Testis (tissue), 5 donors: ENCODE measurements at places on chromosomes 7 and 10. TPM values are rescaled to one million over a fixed set of nuclear protein-coding genes. Genes with fewer than 3 reads are reported as not detected.

GRCh38 chr7:32070051-32070405 lies 179 bp downstream of the PDE1C start:
- H3K27me3 ChIP-seq, result no peaks in the 10 kb centered on the region
- peak overlapping the region; percentile 37 for H3K4me3 ChIP-seq
- H3K36me3 ChIP-seq, result no peaks in the 10 kb centered on the region
- no peak for DNase-seq

- H3K36me3 ChIP-seq, result no peaks in the 10 kb centered on the region
- H3K4me3 ChIP-seq, result no peak overlapping the region
- no peaks in the 10 kb centered on the region for H3K27me3 ChIP-seq
- no peaks in the 10 kb centered on the region for H3K4me1 ChIP-seq
- DNase-seq, result no peak
Observed at GRCh38 chr10:78475437-78475836, 441.8 kb downstream of the RPS24 start.

DNA sequence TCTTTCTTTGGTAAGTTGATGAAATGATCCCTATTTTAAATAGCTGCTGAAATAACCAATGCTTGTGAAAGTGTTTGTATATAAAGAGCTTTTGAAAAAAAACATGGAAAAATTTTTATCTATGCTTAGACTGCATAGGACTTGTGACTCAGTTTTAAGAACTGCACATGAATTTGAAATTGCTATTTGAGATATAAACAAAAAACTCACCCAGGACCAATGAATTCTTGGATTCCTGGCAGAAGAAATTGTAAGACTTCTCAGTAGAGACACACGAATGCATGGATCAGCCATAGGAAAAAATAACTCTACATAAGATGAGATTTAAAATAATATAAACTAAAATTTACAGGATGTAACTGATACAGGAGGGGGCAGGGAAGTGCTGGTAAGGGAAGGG lies 278.8 kb upstream of the SORCS1 start:
- H3K27ac ChIP-seq, result no peak overlapping the region
- no peaks in the 10 kb centered on the region for H3K36me3 ChIP-seq
- no peak for DNase-seq
- H3K4me3 ChIP-seq, result no peak overlapping the region
- no peaks in the 10 kb centered on the region for H3K4me1 ChIP-seq

- no peaks in the 10 kb centered on the region for H3K27me3 ChIP-seq
- peak; percentile 45 for DNase-seq
- no peaks in the 10 kb centered on the region for H3K36me3 ChIP-seq
- H3K4me1 ChIP-seq, result no peaks in the 10 kb centered on the region
- H3K4me3 ChIP-seq, result peak overlapping the region; percentile 72
Observed at GRCh38 chr10:59708816-59709394, 745 bp downstream of the SLC16A9 start.

- no peak for DNase-seq
- no peak overlapping the region for H3K27ac ChIP-seq
- no peaks in the 10 kb centered on the region for H3K4me1 ChIP-seq
- no peaks in the 10 kb centered on the region for H3K27me3 ChIP-seq
- no peaks in the 10 kb centered on the region for H3K36me3 ChIP-seq
Observed at GRCh38 chr10:97376413-97376812, 24.7 kb downstream of the RRP12 start.

- no peak for DNase-seq
- H3K4me3 ChIP-seq, result no peak overlapping the region
- no peaks in the 10 kb centered on the region for H3K4me1 ChIP-seq
- H3K36me3 ChIP-seq, result no peaks in the 10 kb centered on the region
- peak overlapping the region; percentile 40 for H3K27ac ChIP-seq
- H3K27me3 ChIP-seq, result no peaks in the 10 kb centered on the region
Observed at GRCh38 chr7:15475808-15476530, 85.8 kb downstream of the AGMO start.

GRCh38 chr7:108340856-108341411 lies 115.3 kb downstream of the NRCAM start:
- no peaks in the 10 kb centered on the region for H3K36me3 ChIP-seq
- H3K4me1 ChIP-seq, result no peaks in the 10 kb centered on the region
- no peak overlapping the region for H3K4me3 ChIP-seq
- no peak overlapping the region for H3K27ac ChIP-seq

- no peaks in the 10 kb centered on the region for H3K27me3 ChIP-seq
- H3K4me3 ChIP-seq, result no peak overlapping the region
- no peaks in the 10 kb centered on the region for H3K36me3 ChIP-seq
- no peak for DNase-seq
Observed at GRCh38 chr7:2106924-2107323, 125.8 kb downstream of the MAD1L1 start.

DNA sequence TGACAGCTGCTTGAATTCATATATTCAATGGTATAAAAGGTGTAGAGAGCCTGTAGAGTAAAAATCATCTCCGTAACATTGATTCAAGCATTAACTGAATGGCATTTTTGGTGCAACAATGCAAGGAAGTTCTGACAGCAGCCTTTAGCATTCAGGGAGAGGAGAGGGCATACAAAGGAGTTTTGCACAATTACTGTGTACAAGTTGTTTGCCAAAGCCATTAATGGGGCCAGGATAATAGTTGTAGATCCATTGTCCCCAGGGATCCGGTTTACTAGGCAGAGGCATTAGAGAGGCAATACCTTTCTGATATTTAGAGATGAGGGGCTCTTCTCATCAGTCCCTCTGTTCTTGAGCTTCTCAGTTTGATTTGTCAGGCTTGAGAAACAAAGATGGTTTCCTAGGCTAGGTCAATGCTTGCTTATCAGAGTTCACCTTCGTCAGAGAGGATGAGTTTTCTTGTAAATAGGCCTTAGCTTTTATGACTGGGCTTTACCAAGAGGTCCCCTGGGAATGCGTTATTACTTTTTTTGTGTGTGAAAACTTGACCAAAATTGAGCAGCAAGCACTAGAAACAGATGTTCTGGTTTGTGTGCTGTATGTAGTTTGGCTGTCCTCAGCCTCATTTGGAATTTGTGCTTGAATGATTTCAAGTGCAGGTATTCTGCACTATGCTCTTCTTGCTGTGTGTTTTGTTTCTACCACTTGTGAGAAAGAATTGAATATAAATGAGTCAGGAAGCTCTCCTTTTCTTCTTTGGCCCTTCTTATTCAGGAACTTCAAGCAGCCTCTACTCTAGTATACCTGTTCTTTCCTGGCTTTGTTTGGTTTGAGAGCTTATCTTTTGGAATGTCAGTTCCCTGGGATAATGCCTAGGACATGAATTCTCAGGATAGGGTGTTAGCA lies 32.0 kb downstream of the SND1 start:
- no peak for DNase-seq
- H3K27ac ChIP-seq, result no peak overlapping the region
- no peak overlapping the region for H3K4me3 ChIP-seq
- H3K4me1 ChIP-seq, result no peaks in the 10 kb centered on the region

DNA sequence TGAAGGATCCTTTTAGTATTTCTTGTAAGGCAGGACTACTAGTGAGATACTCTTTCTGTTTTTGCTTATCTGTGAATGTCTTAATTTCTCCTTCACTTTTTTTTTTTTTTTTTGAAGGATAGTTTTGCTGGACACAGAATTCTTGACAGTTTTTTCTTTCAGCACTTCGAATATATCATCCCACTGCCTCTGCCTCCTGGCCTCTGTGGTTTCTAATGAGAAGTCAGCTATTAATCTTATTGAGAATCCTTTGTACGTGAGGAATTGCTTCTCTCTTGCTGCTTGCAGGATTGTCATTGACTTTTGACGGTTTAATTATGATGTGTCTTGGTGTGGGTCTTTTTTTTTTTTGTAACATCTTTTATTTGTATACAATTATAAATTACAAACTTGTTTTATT lies 12.6 kb upstream of the WAC start:
- no peaks in the 10 kb centered on the region for H3K4me1 ChIP-seq
- H3K36me3 ChIP-seq, result no peaks in the 10 kb centered on the region
- H3K27me3 ChIP-seq, result no peaks in the 10 kb centered on the region
- H3K4me3 ChIP-seq, result no peak overlapping the region

DNA sequence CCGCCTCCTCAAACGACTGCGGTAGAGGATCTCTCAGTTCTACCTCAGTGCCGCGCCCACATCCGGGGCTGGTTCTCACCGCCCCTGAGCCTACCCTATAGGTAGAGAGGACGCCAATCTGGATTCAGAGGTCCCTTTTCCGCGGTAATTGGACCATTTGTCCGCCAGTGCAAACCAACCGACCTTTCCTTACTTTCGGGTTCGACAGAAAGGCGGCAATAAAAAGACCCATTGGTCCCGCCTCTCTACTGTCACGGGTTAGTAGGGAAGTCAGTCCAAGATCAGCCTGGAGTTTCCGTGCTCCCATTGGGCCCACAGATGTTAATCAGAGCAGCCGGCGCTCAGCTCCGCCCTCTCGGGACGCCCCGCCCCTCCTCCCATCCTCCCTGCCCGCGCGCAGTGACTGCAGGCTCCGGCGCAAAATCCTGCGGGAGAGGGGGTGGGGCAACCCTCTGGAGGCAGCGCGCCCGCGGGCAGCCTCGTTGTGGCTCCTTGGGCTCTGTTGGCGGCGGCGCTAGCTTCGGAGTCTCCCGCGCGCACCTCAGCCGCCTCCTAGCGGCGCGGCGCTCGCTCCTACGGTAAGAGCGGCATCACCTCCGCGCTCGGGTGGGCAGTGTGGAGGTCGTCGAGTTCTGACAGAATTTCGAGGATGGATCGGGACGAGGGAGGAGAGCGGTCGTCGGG lies at the start of the genes PHTF2 and TMEM60:
TSS of gene PHTF2 (plus strand) at position 380 of the 684 bp plus-strand sequence.
TSS of gene TMEM60 (minus strand) at position 41 of the 684 bp plus-strand sequence. CDS start 4,061 bp downstream, outside the sequence.
- H3K36me3 ChIP-seq, result no peaks in the 10 kb centered on the region
- peak within 1 kb of the TSS; percentile 94 for H3K4me3 ChIP-seq
- no peaks in the 10 kb centered on the region for H3K27me3 ChIP-seq
- peak; percentile 100 for DNase-seq
- H3K27ac ChIP-seq, result peak within 1 kb of the TSS; percentile 94
- peaks cover 8% of the 10 kb centered on the region for H3K4me1 ChIP-seq

DNA sequence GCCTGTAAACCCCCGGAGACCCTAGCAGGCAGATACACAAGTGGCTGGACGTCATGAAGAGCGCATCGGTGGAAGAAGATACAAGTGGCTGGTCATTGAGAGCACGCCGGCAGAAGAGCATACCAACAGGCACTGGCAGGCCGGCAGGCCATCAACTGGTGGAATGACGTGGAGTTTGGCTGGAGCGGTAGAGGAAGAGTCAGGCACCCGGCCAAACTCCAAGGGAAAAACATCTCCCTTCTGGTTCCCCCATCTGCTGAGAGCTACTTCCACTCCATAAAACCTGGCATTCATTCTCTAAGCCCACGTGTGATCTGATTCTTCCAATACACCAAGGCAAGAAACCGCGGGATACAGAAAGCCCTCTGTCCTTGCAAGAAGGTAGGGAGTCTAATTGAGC lies 113.4 kb upstream of the NPSR1 start:
- H3K4me3 ChIP-seq, result no peak overlapping the region
- H3K27me3 ChIP-seq, result no peaks in the 10 kb centered on the region
- H3K36me3 ChIP-seq, result no peaks in the 10 kb centered on the region
- no peaks in the 10 kb centered on the region for H3K4me1 ChIP-seq

GRCh38 chr7:90892213-90892612 lies 296.1 kb downstream of the CDK14 start:
- H3K36me3 ChIP-seq, result no peaks in the 10 kb centered on the region
- DNase-seq, result no peak
- H3K27ac ChIP-seq, result no peak overlapping the region
- H3K27me3 ChIP-seq, result no peaks in the 10 kb centered on the region

GRCh38 chr7:142870566-142871259 lies 14.8 kb downstream of the TRPV6 start:
- no peaks in the 10 kb centered on the region for H3K27me3 ChIP-seq
- no peak overlapping the region for H3K4me3 ChIP-seq
- H3K4me1 ChIP-seq, result no peaks in the 10 kb centered on the region
- peak; percentile 7 for DNase-seq

GRCh38 chr7:33196221-33196620 lies 66.9 kb downstream of the BBS9 start:
- no peak overlapping the region for H3K4me3 ChIP-seq
- no peak overlapping the region for H3K27ac ChIP-seq
- no peak for DNase-seq
- no peaks in the 10 kb centered on the region for H3K27me3 ChIP-seq
- no peaks in the 10 kb centered on the region for H3K4me1 ChIP-seq

GRCh38 chr10:1608851-1609647 lies 128.3 kb downstream of the ADARB2 start:
- H3K4me1 ChIP-seq, result no peaks in the 10 kb centered on the region
- H3K27ac ChIP-seq, result no peak overlapping the region
- H3K27me3 ChIP-seq, result no peaks in the 10 kb centered on the region
- no peaks in the 10 kb centered on the region for H3K36me3 ChIP-seq
- H3K4me3 ChIP-seq, result no peak overlapping the region

DNA sequence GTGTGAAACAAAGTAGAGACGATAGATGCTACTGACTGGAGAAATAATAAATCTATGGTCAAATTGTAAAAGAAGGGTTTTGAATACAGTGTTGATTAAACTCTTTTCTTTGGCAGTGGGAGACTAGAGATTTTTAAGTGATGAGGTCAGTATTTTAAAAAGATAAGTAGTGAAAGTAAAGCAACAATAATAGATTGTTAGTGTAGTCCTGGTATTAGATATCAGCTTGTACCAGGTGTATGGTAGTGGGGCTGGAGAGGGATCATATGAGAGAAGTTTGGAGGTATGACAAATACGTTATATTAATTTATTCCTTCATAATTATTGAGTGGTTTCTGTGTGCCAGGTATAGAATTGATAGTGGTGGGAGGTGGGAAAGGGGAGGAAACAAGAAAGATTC lies 25.2 kb downstream of the PHTF2 start:
- H3K36me3 ChIP-seq, result no peaks in the 10 kb centered on the region
- DNase-seq, result no peak
- no peak overlapping the region for H3K27ac ChIP-seq
- H3K4me1 ChIP-seq, result no peaks in the 10 kb centered on the region
- no peak overlapping the region for H3K4me3 ChIP-seq
- H3K27me3 ChIP-seq, result no peaks in the 10 kb centered on the region

GRCh38 chr10:19531324-19531723 lies 284.9 kb upstream of the PLXDC2 start:
- no peak overlapping the region for H3K4me3 ChIP-seq
- no peak overlapping the region for H3K27ac ChIP-seq
- DNase-seq, result no peak
- H3K36me3 ChIP-seq, result no peaks in the 10 kb centered on the region
- no peaks in the 10 kb centered on the region for H3K4me1 ChIP-seq
- no peaks in the 10 kb centered on the region for H3K27me3 ChIP-seq

DNA sequence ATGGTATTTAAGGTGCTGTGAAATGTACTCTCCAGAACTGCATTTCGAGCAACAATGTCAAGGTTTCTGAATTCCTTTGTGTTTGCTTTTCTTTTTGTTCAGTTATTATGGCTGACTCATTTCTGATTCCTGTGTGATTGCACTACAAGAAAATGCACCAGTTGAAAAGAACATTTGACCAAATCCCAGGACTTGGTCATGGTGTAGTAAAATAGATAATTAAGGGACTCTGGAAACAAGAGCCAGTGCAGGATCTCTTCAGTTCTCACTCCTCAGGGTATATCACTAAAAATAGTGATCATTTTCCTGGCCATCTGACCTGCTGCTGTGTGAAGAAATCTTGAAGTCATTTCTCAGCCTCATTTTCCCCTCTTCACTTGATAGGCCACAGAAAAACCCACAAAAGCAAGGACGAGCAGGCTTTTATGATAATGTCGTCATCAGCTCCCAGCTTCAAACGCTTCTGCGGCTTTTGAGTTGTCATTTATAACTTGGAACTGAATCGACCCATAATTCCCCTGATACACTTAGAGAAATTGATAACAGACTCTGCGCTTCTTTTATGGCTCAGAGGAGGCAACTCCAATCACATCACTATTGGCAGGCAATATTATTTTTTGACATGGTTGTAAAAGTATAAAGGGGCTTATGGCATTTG lies 274.7 kb downstream of the HDAC9 start:
- no peak for DNase-seq
- no peaks in the 10 kb centered on the region for H3K4me1 ChIP-seq
- no peak overlapping the region for H3K4me3 ChIP-seq

Gene PPP1R3C
- total RNA-seq, result 4.7 TPM

Gene PNLIPRP2
- total RNA-seq, result not detected

Gene GBX1
- total RNA-seq, result 2.9 TPM

Gene SLC39A12
- total RNA-seq, result 0.68 TPM

Gene IKZF1
- 9.9 TPM for total RNA-seq

Gene TRIM74
- total RNA-seq, result 3.3 TPM

Gene TMEM176A
- 4.2 TPM for total RNA-seq
